ENCODE measurements at places on chromosomes 5 and 9.

DNA sequence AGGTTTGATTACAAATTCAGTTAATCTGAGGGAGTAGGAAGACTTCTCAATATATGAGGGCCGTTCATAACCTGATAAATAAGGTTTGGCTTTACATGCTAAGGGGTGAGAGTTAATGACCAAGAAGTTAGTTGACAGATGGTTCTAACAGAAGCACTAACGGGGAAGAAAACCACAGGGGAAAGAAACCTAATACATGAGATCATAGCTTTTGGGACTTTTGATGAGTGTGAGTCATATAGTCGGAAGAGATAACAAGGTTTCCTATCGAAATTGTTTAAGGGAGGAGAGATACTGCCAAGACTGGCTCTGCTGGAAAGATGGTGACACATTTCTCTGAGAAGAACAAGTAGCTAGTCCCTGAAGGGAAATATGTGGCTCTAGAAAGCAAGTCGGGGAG, 140.1 kb downstream of the COX7C start:
- no peak for DNase-seq

DNA sequence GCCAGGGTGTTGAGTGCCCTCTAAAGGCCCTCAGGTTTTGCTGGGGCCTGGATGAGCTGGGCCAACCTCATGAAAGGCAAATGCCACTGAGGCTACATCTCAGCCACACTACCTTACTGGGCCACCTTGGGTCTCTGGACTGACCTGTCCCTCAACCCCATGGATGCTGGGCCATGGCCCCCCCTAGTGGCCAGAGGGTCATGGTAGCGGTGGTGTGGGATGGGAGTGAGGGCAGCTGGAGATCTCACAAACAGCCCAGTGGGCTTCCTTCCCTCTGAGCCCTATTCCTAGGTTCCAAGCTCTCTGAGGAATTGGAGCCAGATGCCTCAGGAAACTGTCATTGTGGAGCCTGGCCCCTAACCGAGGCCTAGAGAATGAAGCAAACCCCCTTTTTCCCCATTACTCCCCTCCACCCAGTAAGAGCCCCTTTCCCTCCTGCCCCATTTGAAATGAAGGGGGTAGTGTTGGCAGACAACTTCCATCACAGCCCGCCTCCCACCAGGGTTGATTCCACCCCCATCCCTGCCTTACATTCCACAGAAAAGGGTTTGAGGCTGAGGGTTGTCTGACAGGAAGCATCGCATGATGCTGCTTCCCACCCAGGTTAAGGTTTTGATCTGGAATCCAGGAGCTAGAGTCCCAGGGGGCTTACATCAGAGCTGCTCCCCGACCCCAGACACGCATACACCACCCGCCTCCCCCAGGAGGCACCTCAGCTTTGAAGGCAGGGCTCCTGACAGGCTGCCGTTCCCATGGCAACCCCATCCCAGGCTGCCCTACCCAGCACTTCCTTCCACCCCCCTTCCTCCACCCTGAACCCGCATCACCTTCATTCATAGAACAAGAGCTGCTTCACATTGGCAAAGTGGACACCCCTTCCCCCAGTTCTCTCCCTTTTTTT, 63.9 kb downstream of the PCDH1 start:
- DNase-seq = peak; percentile 63

- no peak for DNase-seq
Measured at GRCh38 chr5:5341531-5342292, 80.8 kb upstream of the ICE1 start.

GRCh38 chr9:2849941-2850340, 6.0 kb upstream of the PUM3 start:
- DNase-seq = no peak

DNA sequence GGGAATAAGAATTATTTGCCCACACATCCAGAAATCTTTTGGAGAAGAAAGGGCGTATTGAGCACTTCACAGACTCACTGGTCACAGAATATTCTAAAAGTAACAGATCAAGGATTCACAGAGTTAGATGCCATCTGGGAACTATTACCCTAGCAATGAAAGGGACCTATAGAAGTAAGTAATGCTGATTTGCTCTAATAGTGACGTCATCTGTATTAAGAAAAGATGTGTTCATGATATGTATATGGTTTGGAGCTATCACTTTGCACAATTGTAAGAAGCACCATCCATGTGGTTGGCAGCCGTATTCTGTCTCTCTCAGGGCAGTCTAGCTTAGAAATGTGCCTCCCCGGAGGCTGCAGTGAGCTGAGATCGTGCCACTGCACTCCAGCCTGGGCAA, 52.8 kb upstream of the SV2C start:
- no peak for DNase-seq

- DNase-seq = no peak
Measured at GRCh38 chr9:127769929-127770582, 8.4 kb downstream of the SH2D3C start.

GRCh38 chr9:9173264-9173663, 1373.7 kb upstream of the DMAC1 start:
- DNase-seq = no peak

GRCh38 chr5:2557435-2557834, 194.0 kb downstream of the IRX2 start:
- no peak for DNase-seq

DNA sequence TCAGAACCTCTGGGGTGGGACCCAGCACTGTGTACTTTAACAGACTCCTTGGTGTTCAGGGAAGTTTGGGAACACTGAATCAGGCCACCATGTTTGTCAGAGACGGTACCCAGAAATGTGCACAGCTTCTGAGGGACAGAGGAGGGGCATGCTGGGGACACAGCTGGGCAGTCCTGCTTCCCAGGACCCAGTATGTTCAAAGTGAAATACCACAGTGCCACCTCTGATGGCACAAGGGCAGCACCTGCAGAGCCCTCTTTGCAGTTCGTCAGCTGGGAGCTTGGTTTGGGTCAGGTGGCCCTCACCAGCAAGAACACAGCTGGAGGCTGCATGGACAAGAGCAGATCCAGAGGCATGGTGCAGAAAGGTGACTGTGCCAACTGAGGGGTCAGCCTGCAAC, 51.2 kb downstream of the NDST1 start:
- DNase-seq = no peak

- no peak for DNase-seq
Measured at GRCh38 chr9:104635456-104635855, 17.5 kb upstream of the OR13C9 start.

DNA sequence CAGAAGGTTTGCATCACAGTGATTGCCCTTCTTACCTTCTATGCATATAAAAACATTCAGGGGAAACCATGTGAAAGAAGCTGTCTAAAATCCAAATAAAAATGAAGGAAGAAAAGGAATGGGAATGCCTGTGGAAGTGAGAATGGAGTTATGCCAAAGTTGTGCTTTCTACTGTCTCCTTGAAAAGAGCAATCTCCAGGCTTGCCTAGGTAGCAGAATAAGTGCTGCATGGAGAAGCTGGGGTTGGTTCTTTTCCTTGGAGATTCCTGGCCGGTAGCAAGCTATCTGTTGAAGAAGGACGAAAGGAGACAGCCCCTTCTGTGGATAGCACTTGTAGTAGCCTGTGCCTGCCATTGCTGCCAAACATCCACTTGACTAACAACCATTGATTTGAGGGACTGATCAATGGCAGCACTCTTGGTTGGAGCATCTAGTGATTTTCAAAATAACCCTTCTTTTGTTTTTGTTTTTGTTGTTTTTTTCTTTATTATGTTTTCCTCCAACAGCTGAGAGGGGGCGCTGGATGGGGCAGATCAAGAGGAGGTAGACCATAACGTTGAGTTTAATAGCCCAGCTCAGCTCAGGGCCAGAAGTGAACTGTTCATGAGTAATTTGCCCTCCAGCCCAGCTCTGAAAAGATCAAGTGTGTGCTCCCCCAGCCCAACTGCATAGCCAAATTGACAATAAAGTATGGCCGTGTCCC, 1.6 kb downstream of the PLCXD3 start:
- no peak for DNase-seq

GRCh38 chr5:57072218-57072892, 101.5 kb upstream of the GPBP1 start:
- no peak for DNase-seq

GRCh38 chr9:90188656-90189055, 454.0 kb downstream of the DIRAS2 start:
- DNase-seq = no peak

GRCh38 chr9:70315389-70315788, 56.6 kb downstream of the SMC5 start:
- DNase-seq = no peak

DNA sequence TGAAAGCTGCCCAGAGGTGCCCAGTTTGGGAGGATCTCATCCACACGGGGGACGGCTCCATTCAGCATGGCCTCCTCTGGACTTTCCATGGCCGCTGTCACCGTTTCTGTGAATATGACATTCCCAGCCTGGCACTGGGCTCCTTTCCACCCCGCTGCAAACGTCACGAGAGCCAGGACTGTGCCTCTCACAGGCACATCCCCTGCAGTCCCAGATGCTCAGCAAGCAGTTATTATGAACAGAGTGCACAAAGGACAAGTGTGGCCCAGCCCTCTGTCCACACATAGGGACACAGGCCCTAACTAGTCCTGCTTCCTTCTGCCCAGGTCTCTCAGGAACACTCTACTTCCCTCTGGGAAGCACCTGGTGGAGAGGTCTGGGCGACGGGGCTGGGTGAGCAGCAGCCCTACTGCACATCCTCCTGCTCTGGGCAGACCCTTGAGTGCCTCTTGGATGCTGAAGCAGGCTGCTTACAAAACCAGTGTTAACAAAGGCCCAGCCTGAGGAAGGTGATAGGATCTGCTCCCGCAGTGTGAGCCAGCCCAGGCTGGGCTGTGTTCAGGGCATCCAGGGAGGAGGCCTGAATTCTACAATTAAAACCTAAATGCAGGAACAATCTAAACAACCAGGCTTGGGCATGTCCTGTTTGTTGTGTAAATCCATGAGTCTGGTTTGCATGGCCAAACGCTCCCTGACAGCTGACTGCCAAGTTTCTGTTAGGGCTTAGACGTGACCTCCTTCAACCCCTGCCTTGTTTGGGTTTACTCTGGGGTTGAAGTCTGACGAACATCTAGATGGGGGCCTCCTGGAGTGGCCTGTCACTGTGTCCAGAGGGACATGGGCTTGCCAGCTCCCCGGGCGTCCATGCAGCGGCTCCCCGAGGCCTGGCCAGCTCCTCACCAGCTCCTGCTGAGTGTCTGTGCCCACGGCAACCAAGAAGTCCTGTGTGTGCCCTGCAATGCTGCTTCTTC, 269.8 kb downstream of the GADD45G start:
- no peak for DNase-seq

DNA sequence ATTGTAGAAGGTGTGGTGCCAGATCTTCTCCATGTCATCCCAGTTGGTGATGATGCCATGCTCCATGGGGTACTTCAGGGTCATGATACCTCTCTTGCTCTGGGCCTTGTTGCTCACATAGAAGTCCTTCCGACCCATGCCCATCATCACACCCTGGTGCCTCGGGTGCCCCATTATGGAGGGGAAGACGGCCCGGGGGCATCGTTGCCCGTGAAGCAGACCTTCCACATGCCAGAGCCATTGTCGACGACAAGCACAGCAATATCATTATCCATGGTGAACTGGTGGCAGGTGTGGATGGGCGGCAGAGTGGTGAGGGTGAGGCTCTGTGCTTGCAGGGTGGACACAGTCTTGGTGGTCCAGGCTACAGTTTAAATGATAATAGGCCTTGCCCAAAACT, 24.8 kb upstream of the RAPGEF6 start:
- DNase-seq = no peak

- DNase-seq = no peak
Measured at GRCh38 chr9:25709941-25710340, 31.7 kb upstream of the TUSC1 start.

GRCh38 chr5:90338712-90339372, 70.7 kb downstream of the CETN3 start:
- DNase-seq = no peak

GRCh38 chr5:142324136-142324870, 518 bp downstream of the SPRY4 start:
- DNase-seq = no peak

DNA sequence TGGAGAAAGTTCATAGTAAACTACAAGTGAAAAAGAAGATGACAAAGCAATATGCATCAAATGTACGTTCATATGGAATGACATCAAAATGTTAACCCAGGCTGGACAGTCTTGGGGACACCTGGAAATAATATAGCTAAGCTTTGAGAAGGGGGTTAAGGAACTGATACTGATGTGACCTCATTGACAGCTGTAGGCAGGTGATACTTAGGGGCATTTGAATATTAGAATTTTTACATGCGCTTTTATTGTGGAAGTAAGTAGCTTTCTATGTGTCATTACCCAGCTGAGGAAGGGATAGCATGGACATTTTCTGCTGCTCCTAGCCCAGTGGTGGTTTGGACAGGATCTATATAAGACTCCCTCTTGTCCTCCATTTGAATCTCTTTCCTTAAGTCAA, 299.7 kb downstream of the CWC27 start:
- DNase-seq = no peak

DNA sequence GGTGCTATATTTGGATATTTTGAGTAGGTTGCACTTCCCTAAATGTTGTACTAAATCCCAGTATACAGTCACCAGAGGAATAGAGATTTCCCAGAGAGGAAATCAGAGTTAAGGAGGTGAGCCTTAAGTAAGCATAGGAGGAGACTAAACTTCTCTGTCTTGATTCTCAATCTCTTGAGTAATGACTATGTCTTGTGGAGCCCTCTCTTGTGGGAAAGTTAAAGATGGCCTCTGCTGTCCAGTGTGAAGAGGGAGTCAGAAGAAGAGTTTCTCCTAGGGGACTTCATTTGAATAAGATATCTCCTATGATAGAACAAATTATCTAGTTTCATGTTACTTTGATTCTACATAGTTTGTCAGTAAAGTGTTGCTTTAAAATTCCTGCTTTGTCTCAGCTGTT, 502.5 kb downstream of the PDE4D start:
- DNase-seq = no peak

GRCh38 chr9:134519375-134520070, 122.1 kb upstream of the COL5A1 start:
- no peak for DNase-seq

DNA sequence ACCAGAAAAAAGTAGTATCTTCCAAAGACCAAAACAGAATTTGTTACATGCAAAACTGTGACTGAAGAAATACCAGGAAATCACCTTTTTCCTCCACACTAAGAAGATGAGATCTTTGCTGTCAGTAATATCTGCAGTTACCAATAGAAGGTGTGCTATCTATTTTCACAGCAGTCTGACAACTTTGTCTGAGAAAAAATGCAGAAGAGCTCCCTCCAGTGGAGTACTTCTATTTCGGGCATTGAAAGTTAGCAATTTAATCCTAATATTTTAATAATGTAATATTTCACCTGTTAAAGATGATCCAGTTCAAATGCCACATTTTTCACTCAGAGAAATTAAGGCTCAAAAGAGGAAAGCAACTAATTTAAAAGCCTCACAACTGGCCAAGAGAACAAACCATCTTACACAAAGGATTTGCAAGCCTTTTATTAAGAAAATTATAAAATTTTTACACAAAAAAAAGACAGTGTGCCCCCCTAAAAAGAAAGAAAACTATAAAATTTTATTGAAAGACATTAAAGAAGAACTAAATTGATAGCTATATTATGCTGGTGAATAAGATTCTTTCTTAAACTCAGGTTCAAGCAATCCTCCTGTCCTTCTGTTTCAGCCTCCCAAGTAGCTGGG, 50.6 kb downstream of the DEPDC1B start:
- DNase-seq = peak; percentile 26

GRCh38 chr9:27393054-27393846, 96.3 kb upstream of the EQTN start:
- DNase-seq = no peak

GRCh38 chr5:98773464-98774191, at the start of gene RGMB:
Gene RGMB (plus strand): TSS chr5:98773663. CDS start chr5:98774071, 408 bp downstream.
- peak; percentile 98 for DNase-seq

GRCh38 chr5:88390096-88390441, 121.4 kb upstream of the TMEM161B start:
- no peak for DNase-seq
